ENCODE measurements at places on chromosomes 2 and 18.

DNA sequence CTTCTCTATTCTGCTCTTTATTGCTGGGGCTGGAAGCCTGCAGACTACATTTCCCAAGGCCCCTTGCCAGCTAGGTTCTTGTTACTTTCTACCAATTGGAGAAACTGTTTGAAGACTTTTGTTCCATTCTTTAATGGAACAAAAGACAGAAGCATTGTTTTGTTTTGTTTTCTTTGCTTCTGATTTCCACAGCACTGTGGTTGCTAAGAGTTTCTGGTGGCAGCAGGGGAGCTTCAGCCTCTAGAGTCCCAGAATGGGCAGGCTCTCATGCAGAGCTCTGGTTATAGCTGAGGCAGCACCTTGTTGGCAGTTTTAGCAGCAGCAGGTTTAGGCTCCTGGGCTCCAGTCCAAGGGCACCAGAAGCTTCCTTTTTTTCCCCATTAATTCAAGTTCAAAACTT lies 234.3 kb downstream of the ETAA1 start:
- no peak for DNase-seq

GRCh38 chr2:216082117-216082711 lies 495 bp downstream of the TMEM169 start:
- DNase-seq = no peak

DNA sequence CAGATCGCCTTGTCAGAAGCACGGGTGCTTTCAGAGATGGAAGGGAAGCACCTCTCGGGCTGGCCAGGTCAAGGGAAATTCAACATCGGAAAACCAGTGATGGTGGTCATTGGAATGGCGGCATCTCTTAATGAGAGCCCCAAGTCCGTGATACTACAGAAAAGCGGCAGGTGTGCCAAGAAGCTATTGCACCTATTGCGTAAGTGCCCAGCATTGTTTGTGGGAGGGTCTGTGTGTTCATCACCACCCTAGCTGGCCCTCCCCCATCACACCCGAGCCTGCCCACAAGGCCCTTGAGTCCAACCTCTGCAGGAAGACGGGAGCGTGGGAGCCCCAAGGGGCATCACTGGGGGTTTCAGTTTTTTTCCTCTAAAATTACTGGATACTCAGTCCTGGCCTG lies 100.7 kb downstream of the DGKD start:
- DNase-seq = no peak

DNA sequence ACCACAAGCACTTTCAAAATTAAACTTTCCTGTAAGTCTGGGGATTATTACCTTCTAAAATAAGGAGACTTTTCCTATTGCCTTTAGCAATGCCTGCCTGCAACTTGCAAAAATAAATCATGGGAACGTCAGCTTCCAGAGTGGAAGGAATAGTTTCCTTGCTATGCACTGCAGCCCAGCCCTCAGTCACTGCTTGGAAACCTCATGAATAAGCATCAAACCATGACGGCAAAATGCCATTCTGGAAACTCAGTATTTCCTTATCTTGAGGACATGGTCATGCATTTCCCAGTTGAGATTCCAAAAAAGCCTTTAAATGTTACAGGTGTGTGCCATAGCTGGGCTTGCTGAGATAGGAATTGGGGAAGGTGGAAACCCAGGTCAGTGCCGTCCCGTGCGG lies 84.2 kb upstream of the OTOS start:
- DNase-seq = no peak

DNA sequence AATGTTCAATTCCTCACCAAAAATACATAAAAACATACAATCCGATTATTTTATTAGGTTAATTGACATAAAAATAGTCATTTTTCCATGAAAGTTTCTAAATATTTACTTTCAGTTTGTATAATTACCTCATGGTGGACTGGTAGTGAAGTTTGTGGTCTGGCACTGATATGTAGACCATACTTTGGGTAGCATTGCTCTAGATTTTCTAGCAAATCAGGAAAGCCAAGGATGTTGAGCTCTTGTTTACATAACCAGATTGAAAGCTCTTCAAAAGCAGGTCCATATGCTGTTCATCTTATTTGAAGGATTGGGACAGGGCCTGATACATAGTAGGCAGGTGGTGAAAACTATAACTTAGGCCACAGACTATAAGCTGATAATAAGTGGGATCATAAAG lies 61.8 kb downstream of the COMMD1 start:
- no peak for DNase-seq

DNA sequence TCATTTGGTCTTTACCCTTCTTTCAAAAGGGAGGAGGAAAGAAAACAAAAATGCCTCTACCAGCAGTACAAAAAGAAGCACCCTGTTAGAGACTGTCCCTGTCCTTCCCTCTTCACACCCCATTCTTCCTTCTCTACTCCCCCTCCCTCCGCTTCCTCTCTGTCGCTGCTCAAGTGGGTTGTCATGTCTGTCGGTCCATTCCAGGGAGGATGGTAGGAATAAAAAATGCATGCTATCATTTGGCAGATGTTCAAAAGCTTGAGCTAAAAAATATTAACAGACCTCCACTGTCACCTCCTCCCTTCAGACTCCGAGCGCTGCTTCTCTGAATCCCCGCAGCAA lies 482.0 kb downstream of the BCL11A start:
- DNase-seq = no peak

DNA sequence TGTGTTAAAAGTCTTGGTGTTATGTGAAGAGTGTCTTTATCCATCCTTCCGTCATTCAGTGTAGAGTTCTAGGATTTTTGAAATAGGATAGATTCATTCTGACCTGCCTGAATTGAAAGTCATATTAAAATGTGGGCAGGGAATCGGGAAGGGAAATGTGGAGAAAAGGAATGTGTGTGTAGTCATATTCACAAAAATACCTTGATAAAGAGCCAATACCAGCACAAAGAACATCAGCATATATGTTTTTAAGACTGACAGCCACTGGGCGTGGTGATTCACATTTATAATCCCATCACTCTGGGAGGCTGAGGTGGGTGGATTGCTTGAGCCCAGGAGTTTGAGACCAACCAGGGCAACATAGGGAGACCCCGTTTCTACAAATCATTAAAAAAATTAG lies 188.1 kb downstream of the CAMKMT start:
- DNase-seq = no peak

DNA sequence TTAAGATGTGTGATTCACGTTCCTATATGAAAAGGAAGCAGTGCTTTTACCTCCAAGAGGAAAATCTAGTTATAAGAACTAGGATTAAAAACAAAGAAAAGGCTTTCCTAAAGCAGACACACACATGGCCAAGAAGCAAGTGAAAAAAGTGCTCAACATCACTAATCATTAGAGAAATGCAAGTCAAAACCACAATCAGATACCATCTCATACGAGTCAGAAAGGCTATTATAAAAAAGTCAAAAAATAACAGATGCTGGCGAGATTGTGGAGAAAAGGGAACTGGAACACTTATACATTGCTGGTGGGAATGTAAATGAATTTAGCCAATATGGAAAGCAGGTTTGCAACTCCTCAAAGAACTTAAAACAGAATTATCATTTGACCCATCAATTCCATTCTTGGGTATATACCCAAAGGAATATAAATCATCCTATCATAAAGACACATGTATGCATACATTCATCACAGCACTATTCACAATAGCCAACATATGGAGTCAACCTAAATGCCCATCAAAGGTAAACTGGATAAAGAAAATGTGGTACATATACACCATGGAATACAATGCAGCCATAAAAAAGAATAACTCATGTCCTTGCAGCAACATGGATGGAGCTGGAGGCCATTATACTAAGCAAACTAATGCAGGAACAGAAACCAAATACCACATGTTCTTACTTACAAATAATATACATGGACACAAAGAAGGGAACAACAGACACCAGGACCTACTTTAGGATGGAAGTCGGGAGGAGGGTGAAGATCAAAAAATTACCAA lies 285.3 kb downstream of the RAD51AP2 start:
- DNase-seq = no peak

GRCh38 chr2:43127208-43127940 lies 99.0 kb downstream of the ZFP36L2 start:
- peak; percentile 97 for DNase-seq

DNA sequence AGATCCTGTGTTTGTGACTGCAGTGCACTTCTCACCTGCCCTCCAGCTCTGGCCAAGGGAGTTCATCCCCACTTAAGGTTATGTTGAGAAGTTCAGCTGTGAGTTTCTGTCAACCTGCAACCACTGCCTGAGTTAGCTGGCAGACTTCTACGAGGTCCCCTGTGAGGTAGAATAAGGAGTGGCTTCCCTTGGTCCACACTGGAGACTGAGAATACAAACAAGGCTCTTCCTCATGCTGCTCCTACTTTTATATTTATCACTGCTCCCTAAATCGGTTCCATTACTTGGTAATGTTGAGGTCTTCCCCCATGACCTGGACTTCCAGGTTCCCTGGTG lies 353.2 kb upstream of the CWC22 start:
- DNase-seq = no peak

DNA sequence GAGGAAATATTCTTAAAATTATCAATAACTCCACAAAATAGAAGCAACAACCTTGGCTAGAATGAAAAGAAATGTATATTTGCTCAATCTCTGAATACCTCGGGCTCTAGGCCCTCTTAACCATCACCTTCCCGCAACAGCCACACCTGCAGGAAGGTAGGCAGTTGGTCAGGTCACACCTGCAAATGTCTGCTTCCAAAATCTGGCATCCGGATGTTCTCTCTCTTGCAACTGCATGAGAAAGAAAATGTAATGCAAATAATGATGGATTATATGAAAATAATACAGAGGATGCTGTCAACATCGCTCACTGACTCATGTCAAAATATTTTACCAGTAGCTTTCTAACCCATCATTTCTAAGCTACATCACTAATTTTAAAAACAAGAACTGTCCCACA lies 148.3 kb downstream of the SATB2 start:
- DNase-seq = no peak

DNA sequence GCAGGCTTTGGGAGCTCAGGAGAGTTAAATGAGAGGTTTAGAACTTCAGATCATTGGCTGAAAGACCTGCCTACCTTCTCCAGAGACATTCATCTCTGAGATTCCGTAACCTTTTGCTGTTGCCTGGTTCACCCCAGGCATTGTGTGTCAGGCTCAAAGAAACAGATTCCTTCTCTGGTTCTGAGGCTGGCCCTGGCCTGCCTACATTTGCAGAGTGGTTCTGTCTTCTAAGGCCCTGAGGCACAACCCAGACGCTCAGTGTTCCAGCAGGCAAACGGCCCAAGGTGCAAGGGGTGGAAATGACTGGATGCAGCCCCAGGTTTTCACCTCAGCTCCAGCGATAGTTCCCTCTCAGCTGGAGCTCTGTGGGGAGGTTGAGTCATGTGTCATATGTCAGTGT lies 48.3 kb downstream of the MYO3B start:
- DNase-seq = no peak

DNA sequence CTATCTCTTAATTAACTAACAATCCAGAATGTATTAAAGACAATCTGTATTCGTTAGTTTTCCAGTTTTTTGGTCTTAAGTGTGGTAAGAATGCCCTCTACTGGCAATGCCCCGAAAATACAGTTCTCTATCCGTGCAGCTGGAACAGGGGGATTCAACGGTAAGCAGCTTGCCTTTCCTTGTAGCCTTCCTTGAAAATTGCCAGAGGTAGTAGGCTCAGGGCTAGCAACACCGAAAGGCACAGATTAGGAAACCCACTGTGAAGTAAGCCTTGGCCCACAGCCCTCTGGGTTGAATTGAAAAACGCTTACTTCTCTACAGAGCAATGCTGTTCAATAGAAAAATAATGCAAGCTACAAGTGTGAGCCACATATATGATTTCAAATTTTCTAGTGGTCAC lies 17.1 kb upstream of the VPS4B start:
- DNase-seq = no peak

- no peak for DNase-seq
Measured at GRCh38 chr2:2848621-2849333, 517.7 kb upstream of the MYT1L start.

DNA sequence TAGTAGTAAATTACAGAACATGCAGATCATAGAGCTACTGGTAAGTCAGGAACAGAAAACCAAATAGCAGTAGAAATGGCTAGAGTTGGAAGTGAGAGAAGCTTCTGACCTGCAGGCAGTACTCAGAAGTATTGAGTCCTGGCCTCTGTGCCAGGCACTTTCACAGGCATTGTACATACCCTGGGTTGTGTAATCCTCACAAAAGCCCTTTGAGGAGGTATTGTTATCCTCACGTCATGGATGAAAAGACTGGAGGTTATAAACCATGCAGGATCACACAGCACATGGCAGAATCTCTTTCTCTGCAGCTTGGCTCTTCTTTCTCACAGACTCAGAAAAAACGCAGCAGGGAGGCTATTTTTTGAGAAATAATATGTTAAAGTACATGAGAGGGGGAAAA lies 789.3 kb upstream of the FAM98A start:
- no peak for DNase-seq

Data from activated naive CD4-positive, alpha-beta T cell (primary cell).